ENCODE measurements at places on chromosomes 5 and 9.

DNA sequence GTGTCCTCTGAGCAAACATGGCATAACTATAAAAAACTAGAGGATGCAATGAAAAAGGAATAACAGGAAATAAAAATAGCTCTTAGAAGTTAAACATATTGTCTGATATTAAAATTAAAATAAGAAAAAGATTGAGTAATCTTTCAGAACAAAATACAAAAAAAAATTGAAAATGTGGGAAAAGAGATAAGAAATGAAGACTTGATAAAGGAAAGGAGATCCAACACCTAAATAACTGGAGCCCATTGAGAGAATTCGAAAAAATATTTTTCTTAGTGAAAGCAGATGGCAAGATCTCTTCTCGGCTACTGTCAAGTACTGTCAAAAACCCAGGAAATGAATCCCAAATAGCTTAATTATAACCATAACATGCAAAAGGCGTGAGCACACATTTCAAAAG is 24.9 kb downstream of the LIFR start:
- DNase-seq, result no peak

DNA sequence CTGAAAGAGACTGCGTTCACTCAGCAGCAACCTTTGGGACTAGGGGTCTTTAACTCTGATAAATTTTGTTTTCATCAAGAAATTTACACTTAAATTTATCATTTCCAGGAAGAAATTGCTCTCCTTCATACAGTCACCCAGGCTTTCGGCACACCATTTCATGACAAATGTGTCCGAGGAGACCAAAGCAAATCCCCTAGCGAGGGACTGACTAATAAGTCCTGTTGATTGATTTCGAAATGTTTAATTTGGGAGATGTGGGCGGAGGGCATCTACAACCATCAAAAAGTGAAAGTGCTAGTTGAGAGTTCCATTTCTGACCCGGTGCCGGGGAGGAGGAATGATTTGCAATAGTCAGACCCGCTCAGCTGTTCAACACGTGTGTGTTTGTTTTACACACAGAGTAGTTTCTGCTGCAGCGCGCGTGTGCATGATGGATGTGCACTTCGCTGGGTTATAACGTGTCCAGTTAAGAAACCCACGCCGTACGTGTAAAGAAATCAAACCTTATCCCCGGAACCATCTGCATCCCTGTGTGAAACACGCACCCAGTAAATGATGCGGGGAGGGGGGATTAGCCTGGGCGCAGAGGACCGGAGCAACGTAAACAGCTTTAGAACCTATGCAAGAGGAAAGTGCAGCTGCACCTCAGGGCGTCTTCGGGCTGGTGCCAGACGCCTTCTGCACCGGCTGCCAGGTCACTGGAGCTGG is 845 bp upstream of the NR4A3 start:
- peak; percentile 38 for DNase-seq

GRCh38 chr9:108599571-108599970 is 256.2 kb downstream of the ACTL7B start:
- DNase-seq, result no peak

DNA sequence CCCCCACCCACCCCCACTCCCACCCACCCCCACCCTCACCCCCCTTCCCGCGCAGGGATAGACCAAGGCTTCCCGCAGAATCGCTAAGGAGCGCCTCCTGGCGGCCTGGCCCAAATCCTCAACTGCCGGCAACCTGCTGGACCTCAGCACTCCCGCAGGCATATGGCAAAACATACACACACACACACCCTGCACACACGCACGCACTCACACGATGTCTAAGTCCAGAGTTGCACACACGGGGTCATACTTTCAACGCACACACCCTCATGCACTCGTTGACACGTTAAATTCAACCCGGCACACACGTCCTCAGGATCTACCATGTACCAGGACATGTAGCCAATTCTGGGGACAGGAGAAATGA is 1.7 kb downstream of the CPLX2 start:
- DNase-seq, result no peak

DNA sequence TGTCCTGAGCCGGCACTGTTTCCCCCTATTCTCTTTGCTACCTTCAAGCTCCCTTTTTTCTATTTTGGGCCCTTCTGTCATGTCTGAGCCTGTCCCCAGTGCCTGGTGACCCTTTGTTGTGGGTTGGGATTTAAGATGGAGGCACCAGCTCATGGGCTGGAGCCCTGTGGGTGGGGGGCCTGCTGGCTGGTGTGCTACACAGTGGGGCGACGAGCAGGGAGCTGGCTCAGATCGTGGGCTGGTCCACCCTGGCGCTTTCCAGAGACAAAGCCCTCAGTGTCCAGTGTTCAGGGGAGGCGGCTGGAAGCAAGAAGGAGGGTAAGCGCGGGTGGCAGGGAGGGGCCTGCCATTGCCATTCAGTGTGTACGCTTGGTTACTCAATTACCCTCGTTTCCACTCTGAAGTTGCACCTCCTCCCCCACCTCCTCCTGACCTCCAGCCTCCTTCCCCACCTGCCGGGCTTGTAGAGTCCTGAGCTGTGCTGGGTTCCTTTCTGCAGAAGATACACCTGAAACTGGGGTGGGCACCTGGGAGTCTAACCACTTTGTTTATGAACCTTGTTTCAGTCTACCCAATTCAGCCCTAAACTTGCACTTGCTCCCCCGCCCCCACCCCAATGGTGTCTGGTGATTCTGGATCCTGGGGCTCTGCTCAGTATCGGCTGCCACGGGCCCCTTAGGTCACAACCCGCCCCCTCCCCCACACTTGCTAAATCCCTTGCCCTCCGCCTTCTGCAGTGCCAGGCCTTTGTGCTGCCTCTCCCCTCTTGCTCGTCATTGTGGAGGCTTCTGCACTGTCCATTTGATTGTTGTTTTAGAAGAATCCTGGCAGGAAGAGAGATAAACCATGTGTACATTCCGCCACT is 49.9 kb downstream of the MVB12B start:
- no peak for DNase-seq

- DNase-seq, result no peak
Measured at GRCh38 chr5:17289681-17290539, 72.5 kb downstream of the BASP1 start.

- no peak for DNase-seq
Measured at GRCh38 chr9:91519520-91520277, 96.1 kb upstream of the NFIL3 start.

GRCh38 chr9:33651125-33651524 is 127.1 kb downstream of the ANKRD18B start:
- no peak for DNase-seq

DNA sequence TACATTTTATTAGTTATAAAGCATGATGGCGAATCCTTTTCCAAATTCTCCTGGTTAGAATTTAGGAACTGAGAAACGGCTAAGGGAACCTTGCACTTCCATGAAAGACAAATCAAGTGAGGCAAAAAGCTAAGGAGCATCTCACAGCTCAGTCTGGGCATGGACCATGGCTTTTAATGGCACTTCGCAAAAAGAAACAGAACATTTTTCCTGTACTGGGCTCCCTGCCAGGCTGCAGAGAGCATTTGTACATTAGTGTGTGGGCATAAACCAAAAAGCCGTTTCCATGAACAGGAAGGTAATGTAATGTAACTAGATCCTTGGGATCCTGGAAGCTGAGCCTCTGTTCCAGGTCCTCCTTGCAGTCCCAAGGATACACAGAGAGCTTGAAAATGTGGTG is 354.2 kb downstream of the MRPS30 start:
- no peak for DNase-seq

- peak; percentile 5 for DNase-seq
Measured at GRCh38 chr5:174935854-174936474, 211.6 kb downstream of the MSX2 start.

DNA sequence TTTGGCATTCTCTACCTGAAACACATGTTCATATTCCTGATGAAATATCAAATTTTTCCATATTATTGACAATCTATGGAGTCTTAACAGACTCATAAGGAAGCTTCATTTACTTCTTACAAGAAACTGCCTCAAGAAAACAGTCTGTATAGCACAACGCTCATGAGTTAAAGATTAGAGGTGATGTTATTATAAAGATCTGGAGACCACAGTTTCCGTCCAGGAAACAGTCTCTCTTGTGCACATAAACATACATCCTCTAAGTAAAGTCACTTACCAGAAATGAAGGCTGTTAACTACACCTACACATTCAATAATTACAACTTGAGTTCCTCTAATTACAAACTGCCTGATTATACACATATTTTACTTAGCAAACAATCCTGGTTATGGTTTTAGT is 86.9 kb downstream of the RAPGEF6 start:
- peak; percentile 90 for DNase-seq

GRCh38 chr5:35954175-35954574 is 15.8 kb upstream of the CAPSL start:
- DNase-seq, result peak; percentile 88

- DNase-seq, result no peak
Measured at GRCh38 chr9:101371813-101372212, 13.0 kb downstream of the BAAT start.

- DNase-seq, result no peak
Measured at GRCh38 chr5:174195517-174195916, 150.0 kb downstream of the NSG2 start.

- peak; percentile 37 for DNase-seq
Measured at GRCh38 chr5:1502046-1502736, 21.6 kb downstream of the LPCAT1 start.

- no peak for DNase-seq
Measured at GRCh38 chr9:112898872-112899311, 8.2 kb upstream of the SLC46A2 start.

DNA sequence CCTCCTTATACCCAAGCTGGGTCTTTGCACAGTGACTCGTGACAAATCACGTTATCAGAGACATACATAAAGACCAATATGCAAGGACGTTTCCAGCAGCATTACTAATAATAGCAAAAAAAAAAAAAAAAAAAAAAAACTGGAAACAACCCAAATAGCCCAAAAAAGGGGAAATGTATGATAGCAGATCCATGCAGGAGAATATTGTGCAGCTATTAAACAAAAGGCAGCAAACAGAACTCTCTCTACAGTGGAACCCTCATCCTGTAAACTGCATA is 37.7 kb downstream of the C5orf15 start:
- no peak for DNase-seq

All from Jurkat, Clone E6-1 (cell line).